ENCODE measurements at places on chromosomes 2 and 18.
A peak's percentile ranks its signal among the peaks of the same experiment; 100 is the strongest.

- no peak overlapping the region for H3K4me3 ChIP-seq
- no peak overlapping the region for H3K27ac ChIP-seq
- H3K4me1 ChIP-seq = no peaks in the 10 kb centered on the region
Observed at GRCh38 chr2:14982790-14983189, 350.3 kb downstream of the LRATD1 start.

- peaks cover 14% of the 10 kb centered on the region for H3K4me1 ChIP-seq
- H3K36me3 ChIP-seq = no peaks in the 10 kb centered on the region
- no peak overlapping the region for H3K4me3 ChIP-seq
- no peaks in the 10 kb centered on the region for H3K27me3 ChIP-seq
Observed at GRCh38 chr18:41974796-41975201, 19.8 kb downstream of the PIK3C3 start.

- DNase-seq = peak; percentile 83
- peaks cover 25% of the 10 kb centered on the region for H3K4me1 ChIP-seq
- no peaks in the 10 kb centered on the region for H3K27me3 ChIP-seq
- H3K27ac ChIP-seq = peak overlapping the region; percentile 63
- H3K4me3 ChIP-seq = no peak overlapping the region
Observed at GRCh38 chr18:76212960-76213359, 282.1 kb downstream of the ZNF516 start.

GRCh38 chr2:104407641-104408040 is 446.3 kb upstream of the POU3F3 start:
- H3K4me3 ChIP-seq = no peak overlapping the region
- no peak for DNase-seq

DNA sequence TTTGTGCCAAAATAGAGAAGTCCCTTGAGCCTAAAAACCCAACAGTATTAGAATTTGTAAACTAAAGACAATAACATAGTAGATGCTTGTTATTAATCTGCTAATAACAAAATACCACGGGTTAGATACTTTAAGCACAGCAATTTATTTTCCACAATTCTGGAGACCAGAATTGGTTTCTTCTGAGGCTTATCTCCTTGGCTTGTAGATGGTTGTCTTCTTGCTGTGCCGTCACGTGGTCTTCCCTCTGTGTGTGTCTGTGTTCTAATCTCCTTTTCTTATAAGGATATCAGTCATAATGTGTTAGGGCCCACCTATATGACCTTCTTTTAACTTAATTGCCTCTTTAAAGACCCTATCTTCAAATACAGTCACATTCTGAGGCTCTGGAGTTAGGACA is 260.1 kb downstream of the CYRIA start:
- no peaks in the 10 kb centered on the region for H3K4me1 ChIP-seq
- H3K27me3 ChIP-seq = no peaks in the 10 kb centered on the region
- H3K36me3 ChIP-seq = no peaks in the 10 kb centered on the region
- no peak overlapping the region for H3K4me3 ChIP-seq

DNA sequence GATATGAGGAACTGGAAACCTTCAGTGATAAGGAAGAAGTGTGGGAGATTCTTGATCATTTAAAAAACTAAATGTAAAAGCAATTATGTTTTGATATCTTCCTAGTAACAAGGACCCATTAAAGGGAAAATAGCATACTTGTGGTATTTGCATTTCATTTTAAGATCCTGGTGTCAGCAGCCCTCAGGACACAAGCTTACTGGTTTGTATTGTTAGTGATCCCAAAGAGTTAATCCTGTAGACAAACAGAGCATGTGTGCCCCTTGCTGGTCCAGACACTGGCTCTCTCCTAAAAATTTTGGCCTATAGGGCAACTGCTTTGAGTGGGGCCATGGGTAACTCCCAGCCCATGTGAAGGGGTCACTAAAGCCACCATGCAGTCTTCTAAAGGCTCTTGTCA is 101.1 kb upstream of the TFCP2L1 start:
- H3K4me1 ChIP-seq = no peaks in the 10 kb centered on the region
- H3K27ac ChIP-seq = no peak overlapping the region
- H3K36me3 ChIP-seq = 0 out of 2 replicates have a peak, but pooled peaks cover 5% of the 10 kb centered on the region
- no peak overlapping the region for H3K4me3 ChIP-seq
- no peak for DNase-seq
- no peaks in the 10 kb centered on the region for H3K27me3 ChIP-seq

DNA sequence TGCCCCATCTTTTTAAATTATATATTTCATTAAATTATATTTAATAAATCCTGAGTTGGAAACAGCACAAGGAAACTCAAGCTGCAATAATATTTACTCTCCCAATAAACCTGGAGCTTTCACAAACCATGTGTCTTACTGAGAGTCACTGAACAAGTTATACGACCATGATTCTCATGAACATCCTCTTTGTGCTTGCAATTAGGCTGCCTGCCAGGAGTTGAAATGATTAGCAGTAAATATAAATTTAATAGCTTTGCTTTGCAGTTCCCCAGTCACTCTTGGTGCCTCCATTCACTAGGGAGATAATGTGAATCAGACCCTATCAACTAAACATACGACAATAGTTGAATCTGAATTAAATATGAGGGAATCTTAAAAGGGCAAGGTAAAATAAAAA is 905.1 kb downstream of the NRXN1 start:
- no peak for DNase-seq
- H3K27me3 ChIP-seq = no peaks in the 10 kb centered on the region
- H3K4me1 ChIP-seq = no peaks in the 10 kb centered on the region
- H3K4me3 ChIP-seq = no peak overlapping the region
- H3K27ac ChIP-seq = no peak overlapping the region

DNA sequence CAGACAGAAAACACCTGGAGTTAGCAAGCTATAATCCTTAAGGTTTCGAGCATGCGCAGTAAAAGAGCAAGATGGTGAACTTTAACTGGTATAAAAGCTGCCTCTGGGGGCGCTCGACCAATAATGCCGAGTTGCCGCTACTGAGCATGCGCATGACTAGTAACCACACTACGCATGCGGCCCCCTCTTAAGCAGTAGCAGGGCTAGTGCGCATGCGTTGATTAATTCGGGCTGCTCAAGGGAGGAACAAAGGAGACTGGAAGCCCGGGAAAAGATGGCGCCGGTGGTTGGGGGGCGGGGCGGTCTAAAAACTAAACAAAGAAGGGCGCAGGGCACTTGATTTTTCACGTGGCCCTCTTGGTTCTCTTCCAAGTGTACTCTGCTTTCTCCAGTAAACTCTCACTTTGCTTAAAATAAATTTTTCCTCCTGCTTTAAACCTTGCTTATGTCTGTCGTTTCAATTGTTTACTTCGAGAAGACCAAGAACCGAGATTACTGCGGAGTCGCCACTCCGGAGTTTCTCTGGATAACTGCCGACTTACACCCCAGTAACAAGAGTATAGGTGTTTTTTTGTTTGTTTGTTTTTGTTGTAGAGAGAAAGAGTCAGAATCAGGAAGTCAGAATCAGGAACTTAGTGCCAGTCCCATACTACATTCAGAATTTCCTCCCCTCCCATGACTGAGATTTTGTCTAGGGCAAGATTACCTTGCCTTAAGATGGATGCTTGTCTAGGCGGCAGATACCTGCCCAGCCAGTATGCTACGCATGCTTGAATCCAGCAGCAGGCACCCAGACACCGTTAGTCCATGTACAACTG is 5.8 kb downstream of the XRCC5 start:
- DNase-seq = peak; percentile 97
- H3K27ac ChIP-seq = peak overlapping the region; percentile 97
- H3K4me3 ChIP-seq = peak overlapping the region; percentile 53
- H3K4me1 ChIP-seq = peaks cover 43% of the 10 kb centered on the region
- no peaks in the 10 kb centered on the region for H3K27me3 ChIP-seq

- H3K27ac ChIP-seq = no peak overlapping the region
- H3K4me3 ChIP-seq = no peak overlapping the region
- no peaks in the 10 kb centered on the region for H3K4me1 ChIP-seq
- H3K36me3 ChIP-seq = no peaks in the 10 kb centered on the region
- DNase-seq = no peak
Observed at GRCh38 chr2:139403948-139404347, 623.8 kb upstream of the NXPH2 start.

- peaks cover 6% of the 10 kb centered on the region for H3K4me1 ChIP-seq
- no peaks in the 10 kb centered on the region for H3K36me3 ChIP-seq
- no peak for DNase-seq
- no peak overlapping the region for H3K4me3 ChIP-seq
Observed at GRCh38 chr2:3610881-3611505, 16.1 kb downstream of the COLEC11 start.

DNA sequence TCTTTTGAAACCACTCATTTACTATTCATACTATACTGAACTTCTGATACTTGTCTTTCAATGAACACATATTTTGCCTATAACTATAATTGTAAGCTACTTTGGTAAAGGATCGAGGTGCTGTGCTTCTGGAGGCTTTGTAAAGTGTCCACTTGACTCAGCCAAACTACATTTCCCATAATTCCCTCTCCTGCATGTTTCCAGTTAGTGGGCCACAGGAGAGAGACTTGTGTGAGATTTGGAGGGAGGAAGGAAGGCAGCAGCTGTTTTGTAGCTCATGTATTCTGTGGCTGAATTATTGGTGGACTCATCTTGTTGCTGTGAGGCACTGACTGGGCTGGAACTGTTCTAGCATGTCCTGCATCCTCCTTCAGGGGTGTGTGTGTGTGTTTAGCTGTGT is 328.8 kb downstream of the ARL6IP6 start:
- no peaks in the 10 kb centered on the region for H3K27me3 ChIP-seq
- H3K4me1 ChIP-seq = no peaks in the 10 kb centered on the region
- no peak overlapping the region for H3K27ac ChIP-seq
- no peak overlapping the region for H3K4me3 ChIP-seq
- DNase-seq = no peak

GRCh38 chr2:86226070-86226469 is 26.8 kb downstream of the MRPL35 start:
- no peak overlapping the region for H3K4me3 ChIP-seq
- no peak overlapping the region for H3K27ac ChIP-seq
- DNase-seq = no peak
- no peaks in the 10 kb centered on the region for H3K36me3 ChIP-seq

GRCh38 chr2:30971231-30972025 is 164.2 kb upstream of the CAPN13 start:
- DNase-seq = no peak
- H3K27me3 ChIP-seq = no peaks in the 10 kb centered on the region
- H3K36me3 ChIP-seq = no peaks in the 10 kb centered on the region

- no peaks in the 10 kb centered on the region for H3K36me3 ChIP-seq
- no peak overlapping the region for H3K4me3 ChIP-seq
- H3K4me1 ChIP-seq = no peaks in the 10 kb centered on the region
- DNase-seq = no peak
- no peaks in the 10 kb centered on the region for H3K27me3 ChIP-seq
Observed at GRCh38 chr2:35391736-35392442, 963.7 kb upstream of the CRIM1 start.

GRCh38 chr2:109611467-109612095 is 2.2 kb downstream of the SEPTIN10 start:
- no peaks in the 10 kb centered on the region for H3K36me3 ChIP-seq
- H3K27me3 ChIP-seq = no peaks in the 10 kb centered on the region
- H3K4me3 ChIP-seq = peak overlapping the region; percentile 95
- no peak overlapping the region for H3K27ac ChIP-seq

GRCh38 chr2:33219114-33219513 is 257.3 kb upstream of the RASGRP3 start:
- no peak overlapping the region for H3K4me3 ChIP-seq
- no peaks in the 10 kb centered on the region for H3K4me1 ChIP-seq
- no peak for DNase-seq

DNA sequence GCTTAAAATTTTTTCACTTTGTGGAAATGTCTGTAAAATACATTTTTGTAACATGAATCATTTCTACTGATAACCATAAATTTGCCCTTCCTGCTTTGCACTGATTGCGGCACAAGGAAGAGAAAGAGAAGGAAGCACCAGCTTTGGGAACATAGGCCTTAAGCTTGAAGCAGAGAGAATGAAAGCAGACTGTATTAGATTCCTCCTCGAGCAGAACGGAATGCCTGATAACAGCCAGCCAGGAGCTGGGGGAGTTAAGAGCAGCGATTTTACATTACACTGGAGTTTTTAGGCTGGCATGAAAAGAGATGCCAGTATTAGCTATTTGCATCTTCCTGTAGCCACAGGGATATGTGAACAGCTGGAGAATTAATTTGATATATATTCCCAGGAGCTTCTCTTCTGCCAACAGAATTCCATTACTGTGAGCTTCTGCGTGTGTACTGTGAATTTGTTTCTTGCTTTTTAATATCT is 33.5 kb downstream of the CRIM1 start:
- no peak overlapping the region for H3K27ac ChIP-seq
- DNase-seq = no peak
- H3K36me3 ChIP-seq = no peaks in the 10 kb centered on the region
- H3K4me3 ChIP-seq = no peak overlapping the region

DNA sequence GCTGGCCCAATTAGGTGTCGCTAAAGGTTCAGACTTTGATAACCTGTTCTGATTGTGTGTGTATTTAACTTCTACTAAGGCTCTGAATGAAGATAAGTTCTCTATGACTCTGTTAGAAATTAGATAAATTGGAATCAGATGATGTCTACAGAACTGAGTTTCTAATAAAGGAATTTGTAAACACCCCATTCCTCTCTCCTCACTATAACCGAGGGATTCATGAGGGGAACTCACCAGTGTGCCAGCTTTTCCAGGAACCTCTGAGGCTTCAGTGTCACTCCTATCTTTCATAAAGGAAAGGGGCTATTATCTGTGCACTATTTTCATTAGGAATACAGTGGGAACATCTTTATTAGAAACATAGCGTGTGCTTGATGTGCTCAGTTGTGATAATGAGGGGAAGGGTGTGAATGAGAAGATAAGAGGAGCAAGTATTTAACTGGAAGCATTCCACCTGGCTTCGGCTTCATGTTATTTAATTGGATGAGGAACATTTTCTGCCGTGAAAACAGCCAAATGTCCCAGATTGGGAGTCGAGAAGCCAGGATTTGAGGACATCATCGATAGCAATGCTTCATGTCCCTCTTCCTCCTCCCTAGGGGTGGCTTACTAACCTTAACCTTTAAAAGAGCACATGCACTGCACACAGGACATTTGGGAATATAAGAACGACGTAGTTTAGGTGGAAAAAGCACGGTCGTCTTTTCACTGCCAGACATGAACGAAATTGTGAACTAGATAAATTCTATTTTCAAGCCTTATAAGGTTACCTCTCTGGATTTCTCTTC is 84.8 kb upstream of the TCF4 start:
- no peaks in the 10 kb centered on the region for H3K27me3 ChIP-seq
- no peak overlapping the region for H3K4me3 ChIP-seq
- H3K27ac ChIP-seq = no peak overlapping the region

DNA sequence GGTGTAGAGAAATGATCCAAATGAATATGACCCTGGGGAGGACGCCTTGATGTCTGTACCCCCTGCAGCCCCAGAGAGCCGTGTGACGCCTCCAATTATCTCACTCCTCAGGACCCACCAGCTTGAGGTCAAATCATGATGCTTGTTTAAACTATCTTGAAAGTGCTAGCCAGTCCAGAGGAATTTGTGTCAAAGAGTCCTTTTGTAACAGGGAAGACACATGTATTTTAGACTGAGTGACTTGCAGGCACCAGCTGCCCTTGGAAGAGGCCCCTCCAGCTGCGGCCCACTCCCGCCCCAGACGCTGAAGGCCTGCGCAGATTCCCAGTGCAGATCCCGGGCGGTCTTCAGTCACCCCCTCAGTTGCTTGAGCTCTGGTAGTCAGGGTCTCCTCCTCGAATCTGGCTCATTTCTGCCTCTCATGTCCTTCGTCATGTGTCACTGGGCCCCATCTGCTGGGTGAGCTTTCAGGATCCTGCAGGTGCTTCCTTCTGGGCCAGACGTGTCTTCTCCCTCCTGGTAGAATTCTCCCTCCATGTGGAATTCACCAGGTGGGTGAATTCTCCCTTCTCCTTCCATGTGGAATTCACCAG is 77.4 kb downstream of the RNF144A start:
- no peak for DNase-seq
- H3K27me3 ChIP-seq = no peaks in the 10 kb centered on the region
- no peak overlapping the region for H3K4me3 ChIP-seq
- no peaks in the 10 kb centered on the region for H3K36me3 ChIP-seq
- H3K27ac ChIP-seq = no peak overlapping the region
- no peaks in the 10 kb centered on the region for H3K4me1 ChIP-seq
